Stimulated activated naive CD4-positive, alpha-beta T cell treated with Interleukin-2 at 50 U/mL for 16 hours (primary cell): ENCODE measurements at places on chromosomes 5 and 9.

DNA sequence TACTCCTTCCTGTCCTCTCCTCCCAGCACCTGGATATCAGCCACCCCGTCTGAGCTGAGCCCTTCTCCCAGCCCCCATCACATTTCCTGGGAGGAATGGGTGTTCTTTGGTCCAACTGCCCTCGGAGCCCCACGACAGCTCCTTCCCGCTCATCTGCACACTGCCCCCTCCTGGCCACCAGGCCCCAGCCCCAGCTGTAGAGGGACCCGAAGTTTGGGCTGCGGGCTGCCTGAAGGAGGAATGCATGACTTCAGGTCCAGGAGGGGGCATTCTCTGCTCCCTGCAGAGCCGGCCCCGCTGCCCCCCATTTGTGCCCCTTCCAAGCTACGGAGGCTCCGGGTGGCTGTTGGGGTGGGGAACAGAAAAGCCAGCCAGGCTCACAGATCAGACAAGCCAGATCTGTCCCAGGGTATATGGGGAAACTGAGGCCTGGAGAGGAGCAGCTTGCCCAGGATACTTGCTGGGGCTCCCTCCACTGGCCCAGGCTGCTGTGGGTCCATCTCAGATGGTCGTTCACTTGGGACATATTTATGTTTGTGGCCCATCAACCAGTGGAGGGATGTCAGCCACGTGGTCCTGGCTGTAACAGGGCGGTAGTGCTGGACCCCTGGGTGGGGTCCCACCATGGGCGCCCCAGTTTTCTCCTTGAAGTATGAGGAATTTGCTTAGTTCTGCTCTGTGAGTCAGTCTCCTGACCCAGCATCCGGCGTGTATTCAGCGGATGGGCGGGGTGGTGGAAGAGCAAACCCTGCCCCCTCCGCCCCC lies 33.1 kb downstream of the DAB2IP start:
- DNase-seq, result no peak

GRCh38 chr5:34914671-34915138 lies 599 bp downstream of the RAD1 start:
- no peak for DNase-seq

DNA sequence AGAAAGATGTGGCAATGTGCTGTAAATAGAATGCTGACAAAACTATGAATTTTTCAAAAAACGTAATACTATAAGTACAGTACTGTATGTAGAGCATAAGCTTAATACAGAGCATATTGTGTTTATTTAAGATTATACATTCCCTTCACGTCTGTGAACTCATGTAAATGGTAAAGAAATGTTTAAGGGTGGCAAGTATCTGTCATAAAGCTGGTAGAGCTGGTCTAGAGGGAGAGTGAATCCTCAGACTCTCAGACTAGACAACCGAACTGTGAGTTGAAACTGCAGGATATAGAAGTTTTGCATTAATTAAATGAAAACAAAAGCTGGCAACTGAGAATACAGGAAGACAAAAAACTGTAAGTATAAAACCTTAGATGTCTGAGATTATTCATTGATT lies 87.3 kb upstream of the ANXA1 start:
- DNase-seq, result no peak

- peak; percentile 7 for DNase-seq
These were observed 84.5 kb downstream of the RFX3 start for GRCh38 chr9:3441197-3441816.

GRCh38 chr5:154058055-154059038 lies 19.6 kb downstream of the MFAP3 start:
- DNase-seq, result no peak

GRCh38 chr9:114185570-114186490 lies 30.5 kb downstream of the COL27A1 start:
- DNase-seq, result no peak

- DNase-seq, result no peak
These were observed 1.5 kb upstream of the SLC34A3 start for GRCh38 chr9:137228968-137229896.

DNA sequence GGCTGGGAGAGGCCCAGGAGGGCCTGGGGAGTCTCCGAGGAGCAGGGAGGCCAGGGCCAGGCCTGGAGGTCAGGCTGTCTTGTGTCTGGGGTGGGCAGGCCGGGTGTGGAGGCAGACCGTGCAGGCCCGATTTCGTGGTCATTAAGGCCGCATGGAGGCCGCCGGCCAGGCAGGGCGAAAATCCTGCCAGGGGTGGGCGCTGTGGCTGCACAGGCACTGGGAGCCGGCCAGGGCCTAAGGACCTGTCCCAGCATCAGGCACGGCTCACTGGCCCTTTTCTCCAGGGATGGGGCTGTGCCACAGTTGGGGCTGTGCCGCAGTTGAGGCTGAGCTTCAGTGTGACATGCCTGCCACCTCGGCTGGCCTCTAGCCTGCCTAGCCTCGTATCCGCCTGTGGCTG lies 35.9 kb downstream of the ASS1 start:
- no peak for DNase-seq

GRCh38 chr9:72149231-72149975 lies at the start of gene GDA:
GDA (plus strand) TSS chr9:72149440; CDS start chr9:72149560, 120 bp downstream.
- DNase-seq, result no peak

GRCh38 chr9:77939149-77939668 lies 92.4 kb downstream of the GNAQ start:
- DNase-seq, result no peak

GRCh38 chr5:108090946-108091345 lies 291.0 kb downstream of the FBXL17 start:
- DNase-seq, result no peak

- DNase-seq, result no peak
These were observed 191.8 kb downstream of the CD180 start for GRCh38 chr5:67004730-67005350.

DNA sequence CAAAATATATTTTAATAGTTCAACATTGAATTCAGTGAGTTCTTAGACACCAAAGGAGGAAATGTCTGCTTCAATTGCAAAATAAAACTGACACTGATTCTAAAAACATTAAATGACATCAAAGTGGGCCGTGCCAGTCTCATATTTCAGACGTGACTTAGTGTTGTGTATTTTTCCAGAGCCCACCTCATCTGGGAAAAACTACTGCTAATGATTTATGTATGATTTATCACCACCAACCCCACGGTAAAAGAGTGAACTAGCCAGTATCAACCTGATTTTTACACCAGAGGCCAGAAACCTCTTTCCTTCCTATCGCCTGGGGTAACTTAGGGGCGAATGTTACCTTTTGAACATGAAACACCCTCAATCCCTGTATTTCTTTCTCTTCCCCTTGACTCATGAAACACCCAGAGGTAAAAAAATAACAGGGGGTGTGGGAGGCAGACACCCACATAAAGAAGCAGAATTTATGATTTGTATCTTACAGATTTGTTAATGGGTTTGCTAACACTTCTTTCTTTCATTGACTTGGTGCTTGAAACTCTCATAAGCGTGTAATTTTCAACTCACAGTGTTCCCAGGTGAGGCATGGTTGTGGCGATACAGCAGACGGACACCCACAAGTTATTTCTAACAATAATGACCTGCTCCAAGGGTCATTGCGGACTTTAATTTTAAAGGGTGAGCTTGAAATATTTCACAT lies 56.4 kb upstream of the FANCC start:
- DNase-seq, result no peak

GRCh38 chr5:130168211-130168610 lies 263.9 kb downstream of the CHSY3 start:
- DNase-seq, result no peak

GRCh38 chr9:30815585-30815984 lies 1568.9 kb upstream of the ACO1 start:
- DNase-seq, result no peak

DNA sequence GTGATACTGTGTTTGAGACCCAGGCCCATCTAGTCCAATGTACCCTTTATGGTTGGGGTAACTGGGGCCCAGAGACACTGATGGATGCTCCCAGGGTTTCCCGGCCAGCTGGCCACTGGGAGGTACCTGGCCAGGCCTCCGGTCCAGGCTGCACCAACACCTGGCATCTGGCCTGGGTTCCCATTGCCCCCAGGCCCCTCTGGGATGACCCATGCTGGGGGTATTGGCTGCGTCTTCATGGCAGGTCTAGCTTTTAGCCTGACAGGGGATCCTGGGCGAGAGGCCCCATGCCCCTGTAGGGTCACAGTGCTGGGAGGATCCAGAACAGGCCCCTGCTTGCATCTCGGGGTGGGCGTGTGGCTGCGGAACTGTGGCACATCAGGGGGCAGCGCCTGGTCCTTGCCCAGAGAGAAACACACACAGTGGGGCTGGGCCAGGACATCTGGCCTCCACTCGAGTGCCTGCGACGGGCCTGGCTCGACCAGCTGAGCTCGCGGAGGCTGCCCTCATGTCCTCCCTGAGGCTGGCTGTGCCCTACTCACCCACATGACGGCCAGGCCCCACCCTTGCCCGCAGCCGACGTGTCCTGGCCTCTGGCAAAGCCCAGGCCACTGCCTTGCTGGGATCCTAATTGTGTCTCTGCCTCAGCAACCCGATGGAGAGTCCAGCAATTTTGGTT lies 21.5 kb upstream of the COL5A1 start:
- DNase-seq, result no peak

DNA sequence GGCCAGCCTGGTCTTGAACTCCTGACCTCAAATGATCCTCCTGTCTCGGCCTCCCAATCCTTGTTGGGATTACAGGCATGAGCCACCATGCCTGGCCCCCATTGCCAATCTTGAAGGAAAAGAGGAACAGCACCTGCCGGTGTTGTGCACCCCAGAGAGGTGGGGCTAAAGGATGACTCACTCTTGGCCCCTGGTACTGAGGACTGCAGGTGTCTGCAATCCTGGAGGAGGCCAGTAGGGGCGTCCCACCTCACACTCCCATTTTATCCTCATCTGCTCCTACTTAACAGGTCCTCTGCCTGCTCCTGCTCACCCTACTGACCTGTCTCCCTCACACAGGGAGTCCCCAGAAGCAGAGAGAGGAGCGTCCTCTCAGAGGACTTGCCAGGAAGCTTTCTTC lies 390.4 kb downstream of the ARHGEF28 start:
- DNase-seq, result no peak

- no peak for DNase-seq
These were observed 32.1 kb upstream of the IL6ST start for GRCh38 chr5:56026863-56027300.

DNA sequence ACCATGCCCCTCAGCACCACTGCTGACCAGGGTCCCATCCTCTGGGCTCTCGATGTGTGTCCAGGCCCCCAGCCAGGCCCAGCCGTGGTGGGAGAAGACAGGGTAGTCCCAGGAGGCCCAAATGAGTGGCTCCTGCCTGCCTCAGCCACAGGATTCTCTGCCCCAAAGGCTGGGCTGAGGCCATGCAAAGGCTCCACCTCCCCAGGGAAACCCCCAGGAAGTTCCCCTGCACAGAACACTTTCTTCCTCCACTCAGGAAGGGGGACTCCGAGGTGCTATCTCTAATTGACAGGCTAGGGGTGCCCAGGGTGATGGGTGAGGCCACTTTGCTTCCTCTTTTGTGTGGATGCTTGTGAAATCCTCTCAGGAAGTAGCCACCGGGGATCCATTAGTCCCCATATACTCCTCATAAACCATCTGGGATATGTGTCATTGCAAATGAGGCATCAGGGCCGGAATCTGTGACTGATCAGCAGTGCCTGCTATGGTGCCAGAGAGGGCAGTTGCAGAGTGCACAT lies 23.1 kb upstream of the TDRD7 start:
- peak; percentile 29 for DNase-seq

DNA sequence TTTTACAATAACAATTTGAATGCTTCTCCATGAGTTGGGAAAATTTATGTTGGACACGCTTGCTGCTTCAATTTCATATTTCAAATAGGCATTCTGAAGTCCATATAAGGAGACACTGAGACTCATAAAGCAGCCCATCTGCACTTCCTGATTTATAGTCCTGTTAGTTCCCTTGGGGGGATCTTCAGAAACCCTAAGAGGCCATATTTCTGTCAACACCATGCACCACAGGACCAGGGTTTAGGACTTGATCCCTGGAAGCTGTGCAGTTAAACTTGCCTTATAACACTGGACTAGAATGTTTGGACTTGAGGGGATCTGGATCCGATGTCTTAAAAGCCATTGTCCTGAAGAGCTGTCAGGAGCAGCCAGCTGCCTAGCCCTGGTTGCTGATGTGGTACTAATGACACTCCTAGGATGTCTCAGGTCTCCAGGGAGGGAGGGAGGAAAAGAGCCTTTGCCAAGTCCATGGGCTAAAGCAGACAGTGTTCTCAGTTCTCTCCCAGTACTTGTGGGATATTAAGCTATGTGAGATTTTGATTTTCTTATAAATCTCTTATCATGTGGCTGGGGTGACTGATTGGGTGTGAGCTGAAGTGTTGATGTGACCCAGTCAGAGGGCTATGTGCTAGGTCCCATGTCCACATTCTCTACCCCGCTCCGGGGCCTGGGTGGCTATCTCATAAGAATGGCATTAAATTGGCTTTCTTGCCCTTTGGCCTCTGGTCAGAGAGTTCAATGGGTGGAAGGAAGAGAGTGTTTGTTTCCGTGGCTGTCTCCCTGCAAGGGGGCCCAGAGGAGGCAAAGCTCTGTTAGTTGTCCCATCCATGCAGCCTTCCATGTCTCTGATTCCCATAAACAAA lies 399.8 kb downstream of the OSTF1 start:
- DNase-seq, result no peak

DNA sequence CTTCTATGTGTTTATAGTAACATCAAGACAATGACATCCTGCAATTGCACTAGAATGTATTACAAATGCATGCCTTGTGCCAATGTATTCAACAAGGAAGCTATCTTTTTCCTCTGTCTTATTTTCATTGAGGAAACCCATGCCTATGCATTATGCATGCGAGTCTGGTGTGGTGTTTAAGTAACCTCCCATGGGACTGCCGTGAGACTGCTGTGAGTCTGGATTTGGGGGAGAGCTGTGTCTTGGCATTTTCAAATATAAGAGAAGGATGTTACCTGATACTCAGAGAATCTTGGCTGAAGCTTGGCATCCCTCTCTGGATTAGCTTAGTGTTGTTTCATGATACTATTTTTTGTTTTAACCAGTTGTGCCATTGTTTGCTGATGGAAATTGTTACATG lies 98.3 kb downstream of the F2RL2 start:
- DNase-seq, result no peak

GRCh38 chr9:114525513-114525912 lies 20.2 kb upstream of the WHRN start:
- DNase-seq, result no peak

- DNase-seq, result no peak
These were observed 8.8 kb upstream of the NACC2 start for GRCh38 chr9:136103651-136104487.

GRCh38 chr9:22054529-22054928 lies 45.4 kb upstream of the CDKN2B start:
- DNase-seq, result no peak

DNA sequence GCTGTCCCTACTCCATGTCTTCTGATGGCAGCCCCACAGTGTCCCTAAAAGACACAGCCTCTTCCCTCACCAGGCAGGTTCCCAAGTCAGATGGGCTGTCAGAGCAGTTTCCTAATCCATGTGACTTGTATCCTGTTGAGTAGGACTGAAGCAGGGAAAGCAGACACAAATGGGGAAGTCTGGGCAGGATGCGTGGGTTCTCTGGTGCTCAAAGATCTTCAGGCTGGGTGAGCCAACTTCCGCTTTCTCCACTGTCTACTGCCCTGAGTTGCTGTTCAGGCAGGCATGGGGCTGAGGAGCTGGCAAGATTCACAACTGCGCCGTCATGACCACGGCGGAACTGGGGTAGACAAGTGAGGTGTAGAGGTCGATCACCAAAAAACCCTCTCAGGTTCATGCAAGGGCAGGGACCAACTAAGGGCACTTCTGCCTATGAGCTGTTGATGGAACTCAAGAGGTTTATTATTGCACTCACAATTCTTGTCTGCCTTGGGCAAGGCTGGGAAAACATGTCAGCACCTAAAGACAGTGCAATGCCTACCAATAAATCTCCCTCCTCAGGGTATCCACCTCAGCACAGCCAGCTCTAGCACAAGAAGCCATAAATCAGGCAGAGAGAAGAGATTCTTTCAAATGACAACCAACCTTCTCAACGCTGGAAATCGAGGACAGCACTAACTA lies 83.4 kb downstream of the RAPGEF1 start:
- DNase-seq, result peak; percentile 62

GRCh38 chr9:115208501-115208900 lies 90.5 kb upstream of the TNC start:
- DNase-seq, result no peak
